ENCODE measurements at places on chromosomes 1 and 21.

DNA sequence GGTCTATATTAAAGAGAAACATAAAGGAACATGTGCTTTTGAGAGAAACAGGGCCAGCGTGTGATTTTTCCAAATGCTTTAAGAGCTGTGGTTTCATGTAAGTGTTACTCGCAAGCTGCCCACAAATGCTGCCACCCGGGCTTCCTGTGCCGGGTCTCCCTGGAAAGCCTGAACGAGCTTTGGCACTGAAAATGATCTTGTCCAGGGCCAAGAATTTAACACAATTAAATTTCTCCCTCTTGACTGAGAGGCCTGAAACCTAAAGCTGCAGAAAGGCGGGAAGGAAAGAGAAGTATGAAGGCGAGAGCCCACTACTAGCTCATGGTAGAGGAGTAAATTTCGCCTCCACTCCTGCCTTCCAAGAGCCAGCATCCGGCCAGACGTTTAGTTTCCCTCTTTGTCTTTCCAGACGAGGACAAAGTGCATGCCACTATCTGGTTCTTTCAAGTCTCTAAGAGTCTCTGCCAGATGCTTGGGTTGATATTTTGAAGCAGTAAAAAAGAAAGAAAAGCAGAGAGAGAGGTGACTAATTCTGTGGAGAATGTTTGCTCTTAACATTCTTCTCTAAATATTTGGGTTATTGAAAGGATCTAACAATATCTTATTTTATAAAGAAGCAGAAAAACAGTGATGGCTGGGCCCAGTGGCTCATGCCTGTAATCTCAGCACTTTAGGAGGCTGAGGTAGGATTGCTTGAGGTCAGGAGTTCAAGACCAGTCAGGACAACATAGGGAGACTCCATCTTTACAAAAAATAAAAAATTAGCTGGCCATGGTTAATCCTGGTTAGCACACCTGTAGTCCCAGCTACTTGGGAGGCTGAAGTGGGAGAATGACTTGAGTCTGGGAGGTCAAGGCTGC lies 100.0 kb upstream of the HNRNPU start:
- DNase-seq, result peak; percentile 33

DNA sequence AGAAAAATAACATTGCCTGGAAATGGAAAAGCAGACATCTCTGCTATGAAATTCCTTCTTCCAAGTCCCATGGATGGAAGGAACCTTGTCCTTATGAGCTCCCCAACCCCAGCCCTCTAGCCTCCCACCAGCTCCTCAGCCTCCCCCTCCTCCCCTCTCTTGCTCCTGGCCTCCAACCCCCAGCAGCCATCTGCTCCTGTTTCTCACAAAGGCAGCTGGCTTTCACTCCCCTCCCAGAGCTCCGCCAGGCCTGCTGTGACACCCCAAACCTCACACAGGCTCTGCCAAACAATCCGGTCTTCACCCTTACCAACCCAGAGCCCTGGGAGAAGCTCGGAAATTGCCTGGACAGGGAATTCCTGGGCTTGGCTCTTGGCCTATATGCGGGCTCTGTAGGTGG lies 69.2 kb downstream of the KLHDC7A start:
- DNase-seq, result no peak

GRCh38 chr1:119510046-119510445 lies 3.0 kb downstream of the HSD3B1 start:
- no peak for DNase-seq

DNA sequence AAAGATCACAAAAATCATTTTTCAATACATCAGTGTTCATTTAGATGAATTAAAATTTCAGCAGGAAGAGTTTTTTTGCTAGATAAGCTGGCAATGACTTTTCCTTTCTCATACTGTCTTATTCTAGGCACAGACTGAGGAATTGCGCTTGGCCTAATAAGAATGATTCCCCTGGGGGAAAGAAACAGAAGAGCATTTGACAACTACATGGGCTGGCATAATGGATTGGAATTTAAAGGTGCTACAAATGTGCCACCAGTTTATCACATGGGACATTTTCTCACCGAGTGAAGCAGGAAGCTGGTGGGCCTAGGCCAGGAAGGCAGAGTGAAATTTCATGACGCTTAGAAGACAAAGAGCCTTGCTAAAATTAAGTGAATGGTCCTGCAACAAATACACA lies 39.3 kb downstream of the CDKN2C start:
- no peak for DNase-seq

DNA sequence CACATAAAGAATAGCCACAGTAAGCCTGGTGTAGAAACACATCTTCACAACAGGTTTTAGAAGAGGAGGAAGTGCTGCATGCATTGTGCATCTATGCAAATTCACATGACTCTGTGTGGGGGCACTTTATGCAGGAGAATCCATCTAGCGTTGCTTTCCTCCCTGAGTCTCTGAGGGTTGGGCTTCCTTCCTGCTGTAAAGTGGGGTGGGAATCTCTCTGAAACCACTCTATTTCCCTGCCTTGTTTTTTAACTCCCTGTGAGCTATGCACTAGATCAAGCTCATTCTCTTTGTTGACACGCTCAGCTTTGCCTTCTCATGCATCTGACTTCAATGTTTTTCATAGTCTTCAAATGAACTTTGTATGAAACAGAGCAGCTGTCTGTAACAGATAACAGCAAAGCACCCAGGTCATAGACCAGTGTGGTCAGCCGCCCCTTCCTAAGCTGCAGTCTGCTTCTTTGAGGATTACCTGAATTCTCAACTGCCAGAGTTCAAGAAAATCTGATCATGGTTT lies 102.7 kb upstream of the DPH5 start:
- DNase-seq, result no peak

DNA sequence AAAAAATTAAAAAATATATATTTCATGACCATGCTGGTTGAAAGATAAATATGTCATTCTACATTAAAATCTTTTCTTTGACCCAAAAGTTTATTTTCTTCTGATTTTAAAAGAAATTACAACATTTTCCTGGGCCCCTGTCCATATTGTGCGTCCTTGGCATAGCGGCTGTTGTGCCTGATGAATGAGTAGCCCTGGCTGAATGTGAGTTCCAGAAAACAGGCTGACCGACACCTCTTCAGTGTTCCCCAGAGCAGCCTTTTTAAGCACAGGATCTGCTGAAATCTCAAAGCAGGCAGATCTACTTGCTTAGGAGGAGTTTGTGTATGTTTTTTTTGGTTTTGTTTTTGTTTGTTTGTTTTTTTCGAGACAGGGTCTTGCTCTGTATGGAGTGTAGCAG lies 19.7 kb downstream of the KIAA1614 start:
- DNase-seq, result no peak
